ENCODE measurements at places on chromosomes 5 and 9.

- DNase-seq = no peak
Observed at GRCh38 chr9:96086936-96087571, 211.6 kb downstream of the ERCC6L2 start.

GRCh38 chr5:170681013-170681433 lies 102.5 kb upstream of the GABRP start:
- peak; percentile 16 for DNase-seq

DNA sequence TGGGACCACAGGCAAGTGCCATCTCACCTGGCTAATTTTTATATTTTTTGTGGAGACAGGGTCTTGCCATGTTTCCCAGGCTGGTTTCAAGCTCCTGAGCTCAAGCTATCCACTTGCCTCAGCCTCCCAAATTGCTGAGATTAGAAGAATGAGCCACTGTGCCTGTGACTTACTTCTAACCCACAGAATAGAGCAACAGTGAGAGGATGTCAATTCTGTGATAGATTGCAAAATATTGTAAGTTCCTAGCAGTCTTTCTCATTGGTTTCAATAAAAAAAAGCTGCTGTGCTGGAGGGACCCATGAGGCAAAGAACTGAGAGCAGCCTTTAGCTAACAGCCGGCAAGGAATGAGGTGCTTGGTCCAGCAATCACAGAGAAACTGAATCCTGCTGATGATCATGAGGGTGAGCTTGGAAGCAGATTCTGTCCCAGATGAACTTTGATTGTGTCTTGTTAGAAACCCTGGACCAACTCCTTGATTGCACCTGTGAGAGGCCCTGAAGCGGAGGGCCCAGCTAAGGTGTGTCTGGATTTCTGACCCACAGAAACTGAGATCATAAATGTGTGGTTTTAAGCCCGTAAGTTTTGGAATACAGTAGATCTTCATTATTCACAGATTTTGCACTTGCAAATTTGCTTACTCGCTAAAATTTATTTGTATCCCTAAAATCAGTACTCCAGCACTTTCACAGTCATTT lies 149.7 kb downstream of the GCNT1 start:
- no peak for DNase-seq

DNA sequence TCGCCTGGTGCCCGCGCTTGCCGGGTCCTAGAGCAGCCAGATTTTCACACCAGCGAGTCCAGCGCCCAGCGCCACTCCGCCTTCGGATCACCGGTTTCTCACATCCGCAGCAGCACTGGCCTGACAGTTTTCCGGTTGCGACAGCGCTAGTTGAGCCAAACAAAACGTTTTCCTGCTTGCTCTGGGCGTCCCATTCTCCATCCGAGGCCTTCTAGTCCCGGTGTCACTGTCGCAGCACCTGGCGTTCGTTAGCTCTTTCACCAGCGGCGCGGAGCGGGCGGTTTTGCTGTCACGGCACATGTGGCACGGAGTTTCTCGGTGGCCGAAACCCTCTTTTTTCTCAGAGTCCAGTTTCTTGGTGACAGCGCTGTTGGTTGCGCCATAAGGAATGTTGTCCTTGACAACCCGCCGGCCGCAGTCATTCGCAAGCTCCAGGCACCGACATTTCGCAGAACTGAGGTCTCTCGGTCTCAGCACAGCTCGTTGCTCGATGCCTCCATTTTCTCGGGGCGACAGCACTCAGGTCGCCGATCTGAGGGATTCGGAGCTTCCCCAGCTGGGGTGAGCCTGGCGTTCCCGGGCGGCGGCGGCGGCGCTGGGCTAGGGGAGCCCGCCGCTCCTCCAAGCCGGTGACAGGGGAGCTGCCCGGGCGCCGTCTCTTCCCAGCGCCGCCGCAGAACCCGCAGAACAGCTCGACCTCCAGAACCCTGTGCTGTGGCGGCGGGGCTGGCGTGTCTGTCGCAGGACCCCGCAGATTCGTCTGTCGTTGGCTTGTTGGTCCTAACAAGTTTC lies 47.8 kb downstream of the ANXA2R start:
- peak; percentile 58 for DNase-seq

DNA sequence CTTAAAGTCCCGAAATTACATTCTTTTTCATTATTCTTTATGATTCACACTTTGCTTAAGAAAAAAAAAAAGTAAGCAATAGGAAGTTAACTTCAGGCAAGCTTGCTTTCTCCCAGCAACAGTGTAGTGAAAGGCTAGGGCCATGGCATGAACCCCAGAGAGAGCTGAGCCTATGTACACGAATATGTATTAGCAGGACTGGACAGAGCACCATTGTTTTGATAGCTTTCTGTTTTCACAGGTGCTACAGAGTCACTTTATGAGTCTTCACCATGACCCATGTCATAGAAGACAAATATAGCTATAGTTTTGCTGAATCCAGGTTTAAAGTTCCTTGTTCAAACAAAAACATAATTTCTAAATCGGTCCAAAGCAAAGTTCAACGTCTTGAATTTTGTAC lies 199.2 kb downstream of the ADAMTSL1 start:
- no peak for DNase-seq

DNA sequence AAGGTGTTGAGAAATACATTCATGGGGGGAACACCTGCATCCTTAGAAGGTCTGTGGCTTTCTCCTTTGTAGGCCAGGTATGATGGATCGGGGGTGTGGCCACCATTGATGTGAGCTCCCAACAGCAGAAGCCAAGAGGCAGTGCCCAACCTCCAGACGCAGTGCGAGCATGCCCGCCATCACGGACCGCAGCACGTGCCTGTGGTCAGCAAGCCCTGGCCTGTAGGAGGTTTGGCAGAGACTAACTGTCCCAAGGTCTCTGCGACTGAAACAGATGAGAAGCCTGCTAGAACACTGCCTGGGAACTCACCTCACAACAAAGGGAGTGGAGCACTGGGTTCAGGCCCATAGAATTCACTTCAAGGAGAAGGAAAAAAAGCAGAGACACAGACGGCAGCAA lies 31.9 kb upstream of the ZNF354A start:
- DNase-seq = no peak

DNA sequence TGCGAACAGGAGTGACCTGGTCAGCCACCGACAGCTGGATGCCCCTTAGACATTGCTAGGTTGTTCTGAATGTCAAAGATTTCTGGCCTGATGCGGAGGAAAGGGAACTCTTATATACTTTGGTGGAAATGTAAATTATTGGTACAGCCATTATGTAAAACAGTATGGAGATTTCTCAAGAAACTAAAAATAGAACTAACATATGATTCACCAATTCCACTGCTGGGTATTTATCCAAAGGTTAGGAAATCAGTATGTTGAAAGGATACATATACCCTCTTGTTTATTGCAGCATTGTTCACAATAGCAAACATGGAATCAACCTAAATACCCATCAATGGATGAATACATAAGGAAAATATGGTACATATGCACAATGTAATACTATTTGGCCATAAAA lies 31.8 kb downstream of the DMRT3 start:
- DNase-seq = no peak

GRCh38 chr5:13955896-13956295 lies 11.4 kb upstream of the DNAH5 start:
- no peak for DNase-seq

- DNase-seq = no peak
Observed at GRCh38 chr5:95043234-95043633, 241.7 kb downstream of the MCTP1 start.

DNA sequence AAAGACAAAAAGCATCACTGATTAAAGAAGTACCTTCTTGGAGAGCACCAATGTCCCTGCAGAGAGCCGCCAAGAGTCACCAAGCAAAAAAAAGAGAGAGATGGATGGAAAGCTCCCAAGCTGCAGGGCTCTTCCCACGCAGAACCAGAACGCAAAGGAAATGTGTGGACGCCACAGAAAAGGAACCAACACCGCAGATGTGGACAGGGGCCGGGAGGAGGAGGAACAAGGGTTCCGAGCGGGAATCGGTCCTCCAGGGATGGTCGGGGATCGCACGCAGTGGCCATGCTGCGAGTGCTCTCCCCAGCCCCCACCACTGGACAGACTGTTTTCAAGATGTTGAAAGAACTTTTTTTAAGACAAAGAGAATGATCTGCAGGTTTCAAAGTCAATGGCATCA lies 40.2 kb upstream of the ZNF354A start:
- no peak for DNase-seq

DNA sequence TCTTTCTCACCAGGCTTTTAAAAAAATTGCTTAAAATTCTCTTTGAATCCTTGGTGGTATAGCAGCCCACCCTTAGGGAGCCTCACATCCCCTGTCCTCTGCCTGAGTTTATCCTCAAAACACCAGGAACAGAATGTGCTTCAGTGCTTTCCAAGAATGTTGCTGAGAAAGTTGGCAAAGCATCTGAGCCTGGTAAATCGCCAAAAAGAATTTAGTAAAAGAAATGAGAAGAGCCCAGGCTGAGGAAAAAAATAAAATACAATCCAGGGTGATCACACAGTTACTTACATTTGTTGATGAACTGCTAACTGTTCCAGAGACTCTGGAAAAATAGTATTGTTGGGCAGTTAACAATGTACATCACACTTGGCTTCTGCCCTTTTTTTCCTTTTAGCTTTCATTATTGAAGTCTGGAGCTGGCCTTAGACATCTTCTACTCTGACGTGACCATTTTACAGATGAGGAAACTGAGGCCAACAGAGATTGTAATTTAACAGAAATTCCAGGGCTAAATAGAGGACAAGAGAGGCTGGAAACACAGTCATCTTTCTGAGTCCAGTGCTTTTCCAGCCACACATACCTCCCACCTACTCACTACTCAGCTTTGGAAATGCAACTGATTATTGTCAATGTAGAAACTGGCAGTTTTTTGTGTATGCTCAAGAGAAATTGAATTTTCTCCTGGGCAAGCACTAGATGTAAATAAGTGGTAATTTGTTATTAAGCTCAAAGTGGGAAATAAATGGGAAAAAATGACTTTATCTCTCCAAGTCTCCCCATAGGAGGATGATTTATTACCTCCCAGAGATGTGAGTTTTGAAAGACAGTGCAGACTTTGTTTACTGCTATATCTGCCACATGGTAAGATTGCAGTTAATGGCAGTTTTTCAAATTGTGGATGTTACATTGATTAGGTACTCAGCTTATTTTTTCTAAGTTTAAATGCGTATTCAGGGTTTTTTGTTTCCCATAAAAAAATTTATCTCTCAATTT lies 86.7 kb upstream of the ALDH1A1 start:
- no peak for DNase-seq

- DNase-seq = no peak
Observed at GRCh38 chr5:159730285-159730684, 186.0 kb upstream of the ADRA1B start.

GRCh38 chr9:103304797-103305196 lies 309.7 kb downstream of the CYLC2 start:
- DNase-seq = no peak

- no peak for DNase-seq
Observed at GRCh38 chr5:16525651-16526050, 60.1 kb upstream of the ZNF622 start.

DNA sequence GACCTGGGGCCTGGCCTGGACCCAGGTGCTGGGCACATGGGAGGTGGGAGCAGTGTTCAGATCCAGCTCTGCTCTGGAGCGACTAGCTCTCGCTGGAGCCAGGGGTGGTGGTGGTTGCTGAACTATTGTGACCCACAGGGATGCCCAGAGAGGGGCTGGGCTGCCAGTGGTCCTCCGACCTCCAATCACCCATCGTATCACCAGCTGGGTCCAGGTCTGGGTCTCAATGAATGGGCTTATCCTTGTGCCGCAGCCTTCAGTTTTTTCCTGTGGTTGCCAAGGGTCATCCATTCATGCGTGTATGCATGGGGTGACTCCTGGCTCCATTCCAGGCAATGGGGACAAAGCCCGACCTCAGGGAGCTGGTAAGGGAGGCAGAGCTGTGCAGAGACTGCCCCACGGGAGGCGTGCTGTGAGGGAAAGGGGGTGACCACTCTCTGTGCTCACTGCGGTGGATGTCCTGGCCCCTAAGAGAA lies 68.6 kb upstream of the RNF130 start:
- no peak for DNase-seq

GRCh38 chr5:52783226-52783959 lies 4.3 kb upstream of the ITGA1 start:
- DNase-seq = no peak

- no peak for DNase-seq
Observed at GRCh38 chr5:39569857-39570256, 145.1 kb upstream of the DAB2 start.

DNA sequence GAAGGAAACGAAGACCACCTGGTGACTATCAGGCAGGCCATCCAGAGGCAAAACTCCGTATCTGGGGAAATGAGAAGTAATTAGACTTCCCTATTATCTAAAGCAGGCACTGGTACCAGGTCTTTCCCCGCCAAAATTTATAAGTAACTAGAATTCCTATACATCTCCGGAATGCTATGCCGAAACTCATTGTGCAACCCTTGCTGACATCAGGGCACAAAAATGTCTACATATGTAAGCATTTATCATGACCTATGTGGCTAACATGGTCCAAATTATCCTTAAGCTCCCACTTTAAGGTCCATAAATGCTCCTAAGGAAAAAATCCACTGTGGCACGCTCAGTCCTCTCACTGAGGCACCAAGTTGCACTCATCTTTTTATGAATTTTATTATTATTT lies 17.8 kb downstream of the ACTL7B start:
- DNase-seq = no peak

- no peak for DNase-seq
Observed at GRCh38 chr5:37717613-37718431, 122.0 kb downstream of the GDNF start.

DNA sequence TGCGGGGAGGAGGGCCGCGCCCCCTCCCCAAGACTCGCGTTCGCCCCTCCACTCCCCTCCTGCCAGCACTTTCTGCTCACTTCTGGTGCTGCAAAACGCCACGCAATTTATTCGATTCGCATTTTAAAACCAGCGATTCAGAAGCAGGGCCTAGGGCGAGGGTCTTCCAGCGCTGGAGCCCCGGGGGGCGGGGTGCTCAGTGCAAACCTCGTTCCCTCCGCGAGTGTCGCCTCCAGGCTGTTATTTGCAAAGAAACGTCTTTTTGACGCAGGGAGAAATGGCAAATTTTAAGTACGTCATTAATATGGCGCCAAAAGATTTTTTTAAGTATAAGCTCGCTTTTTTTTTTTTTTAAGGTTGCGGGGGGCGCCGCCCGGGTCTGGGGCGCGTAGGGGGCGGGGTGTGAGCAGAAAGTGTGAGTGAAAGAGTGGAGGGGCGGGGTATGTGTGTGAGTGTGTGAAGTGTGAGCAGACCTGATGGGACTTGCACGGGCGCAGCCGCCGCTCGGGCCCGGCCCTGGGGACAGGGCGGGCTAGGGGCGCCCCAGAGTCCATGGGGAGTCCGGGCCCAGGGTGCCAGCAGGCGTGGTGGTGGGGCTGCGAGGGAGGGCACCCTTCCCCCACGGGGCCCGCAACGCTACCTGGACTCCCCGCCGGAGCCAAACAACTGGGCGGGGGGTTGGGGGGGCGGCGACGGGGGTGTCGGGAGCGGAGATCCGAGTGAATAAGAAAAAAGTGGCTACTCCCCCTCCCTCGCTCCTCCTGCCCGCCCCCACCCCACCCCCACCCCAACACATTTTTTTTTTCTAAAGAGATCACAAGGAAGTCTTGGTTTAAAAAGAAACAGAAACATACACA lies at the start of gene JADE2:
JADE2 (plus strand) TSS at position 845 of the 857 bp plus-strand sequence. CDS start 10,188 bp downstream, outside the sequence.
- peak; percentile 56 for DNase-seq

GRCh38 chr5:149852641-149853330 lies 91.8 kb downstream of the PDE6A start:
- DNase-seq = peak; percentile 12
